Stimulated activated CD8-positive, alpha-beta memory T cell treated with anti-CD3 and anti-CD28 coated beads, Interleukin-15, amount 100 ng/mL, for 4 hours (primary cell): ENCODE measurements at places on chromosomes 4 and X.

GRCh38 chr4:140242357-140243277, 88.6 kb upstream of the MAML3 start:
- no peak for DNase-seq

- no peak for DNase-seq
Measured at GRCh38 chr4:7170012-7170411, 22.3 kb upstream of the SORCS2 start.

DNA sequence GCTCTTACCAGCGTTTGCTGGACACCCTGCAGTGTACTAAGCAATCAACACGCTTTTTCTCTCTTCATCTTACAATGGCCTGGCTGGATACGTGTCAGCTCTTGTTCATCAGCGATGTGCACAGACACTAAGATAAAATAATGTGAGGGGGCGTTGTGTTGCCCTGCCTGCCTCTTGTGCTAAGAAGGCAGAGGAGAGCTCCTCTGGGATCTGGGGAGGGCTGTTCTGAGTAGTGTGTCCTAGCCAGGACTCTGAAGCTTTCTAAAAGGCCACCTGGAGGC, 49.7 kb downstream of the NELFA start:
- DNase-seq, result no peak

GRCh38 chr4:151099976-151100417, 569 bp downstream of the RPS3A start:
- DNase-seq, result no peak

DNA sequence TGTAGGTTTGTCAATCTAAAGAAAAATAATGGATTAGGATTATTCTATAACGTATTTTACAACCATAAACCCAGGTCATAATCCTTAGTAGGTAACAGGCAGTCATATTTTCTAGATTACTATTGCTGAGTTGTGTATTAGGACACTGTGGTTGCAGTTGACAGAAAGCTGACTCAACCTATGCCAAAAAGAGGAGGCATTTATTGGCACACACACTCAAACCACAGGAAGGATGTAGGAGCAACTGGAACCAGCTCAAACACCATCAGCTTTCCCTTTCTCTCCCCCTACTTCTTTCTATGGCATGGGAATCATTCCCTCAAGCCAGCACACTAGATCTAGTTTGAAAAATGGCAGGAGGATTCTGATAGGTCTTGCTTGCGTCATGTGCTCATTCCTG, 136.4 kb upstream of the FAM9C start:
- no peak for DNase-seq

- DNase-seq, result no peak
Measured at GRCh38 chr4:6049985-6050384, 31.8 kb upstream of the C4orf50 start.

- no peak for DNase-seq
Measured at GRCh38 chr4:109764376-109764775, 34.5 kb upstream of the PLA2G12A start.

DNA sequence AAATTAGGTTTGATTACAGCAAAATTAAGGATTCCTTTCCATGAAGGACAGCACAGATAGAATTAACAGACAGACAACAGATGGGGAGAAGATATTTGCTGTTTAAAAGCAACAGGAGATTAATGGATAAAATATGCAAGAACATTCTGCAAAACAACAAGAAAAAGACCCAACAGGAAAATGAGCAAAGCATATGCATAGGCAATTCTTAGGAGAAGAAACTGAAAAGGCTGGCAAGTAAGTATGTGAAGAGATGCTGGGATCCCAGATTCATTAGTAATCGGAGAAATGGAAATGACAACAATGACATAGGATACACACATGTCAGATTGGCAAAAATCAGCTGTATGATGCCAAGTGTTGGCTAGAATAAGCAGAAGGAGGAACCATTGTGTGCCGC, 27.5 kb upstream of the HMGB3 start:
- DNase-seq, result no peak

DNA sequence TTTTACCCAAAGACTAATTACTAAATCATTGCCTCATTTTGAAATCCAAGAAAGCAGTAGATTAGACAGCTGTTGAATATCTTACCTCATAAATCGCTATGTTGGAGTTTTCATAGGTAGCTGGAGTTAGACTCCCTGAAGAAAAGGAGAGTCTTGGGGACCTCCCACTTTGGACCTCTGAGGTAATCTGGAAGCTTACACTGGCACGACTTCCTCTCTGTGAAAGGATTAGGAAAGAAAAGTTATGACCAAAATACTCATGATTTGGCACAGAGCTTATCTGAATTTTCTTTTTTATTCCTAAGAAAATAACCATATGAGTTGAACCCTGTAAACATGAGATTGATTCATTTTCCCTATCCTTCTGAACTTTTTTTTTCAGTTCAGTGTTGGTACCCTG, 40.6 kb downstream of the GUCY2F start:
- DNase-seq, result no peak

DNA sequence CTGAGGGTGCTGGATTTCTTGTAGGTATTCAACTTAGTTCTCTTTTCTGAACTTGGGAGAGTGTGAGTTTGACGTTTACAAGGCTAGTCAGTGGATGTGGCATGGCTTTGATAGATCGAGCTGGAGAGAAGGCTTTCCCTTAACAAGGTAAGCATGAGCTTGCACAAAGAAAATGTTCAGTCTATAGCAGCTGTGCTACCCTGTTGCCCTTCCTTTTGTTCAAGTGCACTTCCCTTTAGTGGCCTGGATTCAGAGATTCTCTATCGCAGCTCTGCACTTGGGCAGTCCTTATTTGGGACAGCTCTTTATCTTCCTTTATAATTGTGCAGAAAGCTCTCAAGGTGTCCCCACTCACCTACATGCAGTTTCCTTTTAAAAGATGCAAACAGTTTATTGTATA, 198.0 kb downstream of the ARHGAP24 start:
- no peak for DNase-seq

GRCh38 chr4:140046543-140046942, 107.4 kb downstream of the MAML3 start:
- no peak for DNase-seq

- no peak for DNase-seq
Measured at GRCh38 chr4:86132468-86132867, 227.4 kb downstream of the MAPK10 start.

DNA sequence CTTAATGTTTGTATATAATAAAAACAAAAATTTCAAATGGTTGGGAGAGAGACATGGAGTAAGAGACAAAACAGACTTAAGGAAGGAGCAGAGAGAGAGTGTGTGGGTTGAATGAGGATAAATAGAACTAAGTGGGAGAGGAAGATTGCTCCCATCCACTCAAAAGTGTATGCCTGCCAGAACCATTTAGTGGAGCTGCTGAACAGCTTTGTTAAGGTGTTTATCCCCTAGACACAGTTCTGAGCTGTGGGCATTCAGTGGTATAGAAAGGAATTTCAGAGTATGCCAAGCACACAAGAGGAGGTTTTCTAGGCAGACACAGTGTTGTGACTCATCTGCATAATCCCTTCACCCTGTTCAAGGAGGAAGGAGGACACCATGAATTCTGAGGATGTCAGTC, 508.6 kb upstream of the EPHA5 start:
- no peak for DNase-seq
